ENCODE measurements at places on chromosomes 5 and 9.

DNA sequence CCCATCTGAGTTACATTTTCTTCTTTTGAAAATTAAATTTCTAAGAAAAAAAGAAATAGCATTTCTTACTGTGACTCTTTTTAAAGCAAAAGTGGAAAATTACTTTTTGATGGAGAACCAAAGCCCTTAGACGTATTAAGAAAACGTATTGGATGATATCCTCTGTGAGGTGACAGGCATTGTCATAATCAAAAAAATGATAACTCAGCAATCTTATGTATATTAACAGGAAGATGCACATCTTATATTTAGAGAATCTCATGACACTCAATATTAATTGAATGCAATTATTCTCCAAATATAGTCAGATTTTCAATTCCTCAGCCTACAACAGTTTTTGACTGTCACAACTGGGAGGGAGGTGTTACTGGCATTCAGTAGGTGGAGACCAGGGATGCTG is 25.1 kb downstream of the FGF10 start:
- no peak for DNase-seq

GRCh38 chr5:6581559-6582426 is 51.1 kb downstream of the NSUN2 start:
- DNase-seq: no peak

- no peak for DNase-seq
Measured at GRCh38 chr5:111781200-111781599, 24.2 kb upstream of the NREP start.

- DNase-seq: peak; percentile 86
Measured at GRCh38 chr9:137095664-137096517, 9.1 kb downstream of the MAN1B1 start.

DNA sequence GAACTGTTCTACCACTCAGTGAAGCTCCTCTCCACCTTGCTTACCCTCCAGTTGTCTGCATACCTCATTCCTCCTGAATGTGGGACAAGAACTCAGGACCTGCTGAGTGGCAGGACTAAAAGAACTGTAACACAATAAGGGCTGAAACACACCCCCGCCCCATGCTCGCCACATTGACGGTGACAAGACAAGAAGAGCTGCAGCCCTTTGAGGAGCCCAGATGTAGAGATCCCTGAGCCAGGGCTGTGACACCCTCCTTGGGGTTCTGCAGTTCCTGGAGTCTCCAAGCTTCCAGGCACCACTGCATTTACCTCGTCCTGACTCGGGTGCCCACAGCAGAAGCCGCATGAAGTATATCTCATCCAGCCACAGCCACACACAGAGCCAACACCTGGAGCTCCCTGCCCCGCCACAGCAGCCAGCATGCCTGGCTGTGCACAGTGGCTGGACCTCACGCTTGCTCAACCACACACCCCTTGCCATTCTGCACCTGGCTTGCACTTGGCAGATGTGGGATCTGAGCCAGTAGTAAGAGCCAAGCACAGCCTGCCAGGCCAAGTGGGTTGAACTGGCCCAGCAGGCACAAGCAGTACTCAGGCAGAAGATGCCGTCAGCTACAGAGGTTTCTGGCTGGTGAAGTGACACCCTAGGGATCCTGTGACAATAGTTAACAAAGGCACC is 166.1 kb downstream of the RNF180 start:
- DNase-seq: no peak

DNA sequence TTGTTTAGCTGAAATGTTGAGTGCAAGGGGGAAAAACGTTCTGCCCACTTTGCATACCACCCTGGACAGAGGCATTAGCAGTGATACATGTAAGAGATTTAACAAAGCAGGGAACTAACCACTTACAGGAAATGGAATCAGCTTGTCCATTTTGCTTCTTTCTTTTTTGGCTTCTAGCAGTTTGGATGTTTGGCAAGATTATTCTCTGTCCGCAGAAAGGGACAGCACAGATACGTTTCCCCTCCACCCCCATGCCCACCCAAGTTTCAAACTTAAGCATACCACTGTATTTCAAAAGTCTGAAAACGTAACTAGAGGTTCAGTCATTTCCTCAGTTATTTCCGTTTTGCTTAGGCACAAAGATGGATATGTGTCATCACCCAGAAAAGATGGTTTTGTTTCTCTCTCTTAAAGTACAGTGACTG is 118.4 kb downstream of the GDNF start:
- DNase-seq: peak; percentile 21

DNA sequence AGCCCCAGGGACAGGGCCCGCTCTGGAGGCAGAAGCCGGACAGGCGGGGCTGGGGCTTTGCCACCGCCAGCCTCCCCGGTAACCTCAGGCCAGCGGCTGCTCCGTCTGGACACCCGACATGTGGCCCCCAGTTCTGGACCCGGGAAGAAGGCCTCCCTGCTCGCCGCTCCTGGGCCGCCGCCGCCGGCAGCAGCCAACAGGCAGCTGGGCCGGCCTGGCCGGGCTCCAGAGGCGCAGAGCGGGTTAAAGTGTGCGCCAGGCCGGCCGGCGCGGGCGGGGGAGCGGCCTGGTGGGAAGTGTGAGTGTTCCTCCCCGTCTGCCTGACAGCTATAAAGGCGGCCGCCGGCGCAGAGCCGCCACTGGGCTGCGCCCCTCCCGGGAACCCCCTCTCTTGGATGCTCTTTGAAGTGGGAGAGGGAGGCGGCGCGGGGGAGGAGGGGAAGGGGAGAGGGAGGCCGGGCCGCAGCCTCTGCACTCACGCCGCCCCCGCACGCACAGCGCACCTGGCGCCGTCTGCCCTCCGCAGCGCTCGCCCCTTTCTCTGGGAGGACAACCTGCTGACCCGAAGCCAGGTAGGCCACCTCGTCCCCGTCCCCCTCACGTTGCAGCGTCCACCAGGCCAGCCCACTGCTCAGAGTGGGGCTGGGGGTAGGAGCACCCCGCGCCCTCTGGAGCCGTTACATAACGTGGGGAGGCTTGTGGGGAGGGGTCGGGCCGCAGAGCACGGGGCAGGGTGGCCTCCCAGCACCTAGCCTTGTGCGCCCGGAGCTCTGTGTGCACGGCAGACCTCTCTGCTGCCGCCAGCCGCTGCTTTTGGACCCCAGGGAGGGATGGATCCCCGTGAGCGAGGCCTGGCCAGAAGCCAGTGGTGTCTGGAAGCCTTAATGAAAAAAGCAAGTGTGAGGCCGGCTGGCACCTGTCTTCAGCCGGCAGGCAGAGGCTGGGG is at the start of gene ADAMTSL2:
TSS of gene ADAMTSL2 (plus strand) at position 359 of the 946 bp plus-strand sequence. CDS start 2,009 bp downstream, outside the sequence.
- peak; percentile 29 for DNase-seq
